H1 (cell line): ENCODE measurements at places on chromosomes 2 and 18. TPM values are rescaled to one million over a fixed set of nuclear protein-coding genes. Genes with fewer than 3 reads are reported as not detected.

DNA sequence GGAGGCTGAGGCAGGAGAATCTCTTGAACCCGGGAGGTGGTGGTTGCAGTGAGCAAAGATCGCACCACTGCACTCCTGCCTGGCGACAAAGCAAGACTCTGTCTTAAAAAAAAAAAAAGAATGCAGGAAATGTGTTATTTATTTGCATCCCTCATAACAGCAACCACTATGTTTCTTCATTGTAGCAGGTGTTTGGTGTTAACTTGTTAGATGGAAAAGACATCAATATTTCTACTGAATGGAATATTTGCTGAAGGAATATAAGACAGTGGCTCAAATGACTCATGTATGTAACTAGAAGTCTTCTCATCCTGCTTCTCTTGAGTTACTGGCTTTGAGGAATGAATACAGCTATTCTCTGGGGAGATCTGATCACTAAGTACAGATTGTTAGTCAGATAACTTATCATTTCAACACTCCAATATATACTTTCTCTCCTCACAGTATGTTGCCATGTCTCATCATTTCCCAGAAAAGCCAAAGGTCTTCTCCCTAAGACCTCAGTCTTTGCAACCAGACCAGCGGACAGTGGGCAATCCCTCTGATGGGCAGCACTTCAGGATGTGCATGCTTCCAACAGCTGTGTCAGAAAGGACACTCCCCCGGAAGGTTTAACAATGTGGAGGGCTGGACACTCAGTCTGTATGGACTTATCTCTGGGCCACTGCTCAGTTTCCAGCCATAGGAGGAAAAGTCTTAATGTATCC is 104.4 kb upstream of the STK17B start:
- DNase-seq: no peak

DNA sequence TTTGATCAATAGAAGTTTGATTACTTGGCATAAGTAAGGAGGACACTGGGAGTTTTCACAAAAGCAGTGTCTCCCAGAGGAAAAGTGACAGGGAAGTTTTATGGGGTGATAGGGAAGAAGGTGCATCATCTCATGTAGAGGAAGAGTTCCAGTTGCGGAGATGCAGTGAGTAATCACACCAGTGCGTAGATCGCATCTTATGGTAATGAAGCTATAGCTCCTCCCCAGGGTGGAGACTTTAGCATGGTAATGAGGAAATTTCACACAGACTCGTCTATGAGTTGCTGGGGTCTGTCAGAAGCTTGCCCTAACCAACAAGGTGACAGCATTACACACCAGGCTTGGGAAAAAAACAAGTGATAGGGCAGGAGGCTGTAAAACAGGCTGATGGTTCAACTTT is 49.0 kb downstream of the KYNU start:
- no peak for DNase-seq

DNA sequence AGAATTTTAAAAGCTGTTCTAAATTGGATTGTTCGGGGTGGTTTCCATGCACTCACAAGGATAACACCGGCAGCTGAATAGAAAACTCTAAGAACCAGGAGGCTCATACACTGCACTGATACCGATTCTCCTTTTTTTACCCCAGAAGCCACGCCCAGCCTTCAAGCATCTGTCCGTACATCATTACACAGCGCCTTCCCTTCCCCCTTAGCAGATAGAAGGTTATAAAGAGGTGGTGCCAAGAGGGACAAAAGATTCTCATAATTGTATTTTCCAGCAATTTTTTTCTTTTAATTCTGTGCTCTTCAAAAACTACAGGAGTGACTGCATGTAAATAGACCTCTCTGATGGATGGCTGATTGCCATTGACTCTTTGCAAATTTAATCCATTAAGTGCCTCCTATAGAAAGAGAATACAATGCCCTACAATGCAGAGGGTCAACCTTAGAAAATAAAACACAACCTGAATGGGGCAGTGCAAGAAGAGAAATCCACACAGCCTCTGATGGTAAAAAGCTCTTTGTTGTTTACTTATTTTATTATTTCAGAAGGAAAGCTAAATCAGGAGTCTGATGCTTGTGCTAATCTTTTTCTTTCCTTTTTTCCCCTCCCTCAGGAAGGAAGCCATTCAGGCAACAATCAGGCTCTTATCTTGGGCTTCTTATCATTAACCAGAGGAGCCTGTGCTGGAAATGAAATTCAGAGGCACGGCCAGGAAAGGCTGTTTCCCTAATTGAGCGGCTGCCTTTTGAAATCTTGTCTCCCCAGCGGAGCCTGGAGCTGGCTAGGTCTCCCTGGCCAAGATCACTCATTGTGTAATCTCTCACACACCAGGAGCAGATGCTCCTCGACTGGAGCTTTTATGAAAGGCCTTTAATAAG is 198.9 kb upstream of the NABP1 start:
- no peak for DNase-seq

GRCh38 chr2:83951378-83951947 is 507.6 kb downstream of the SUCLG1 start:
- DNase-seq: no peak

- DNase-seq: no peak
Measured at GRCh38 chr2:217218269-217219163, 358.7 kb upstream of the TNP1 start.

GRCh38 chr2:118929059-118929458 is 12.9 kb upstream of the MARCO start:
- no peak for DNase-seq

The C2orf80 gene
- total RNA-seq: 1.1 and 1.3 TPM in 2 replicates

The SERPINB4 gene
- total RNA-seq: 0.32 and 0.96 TPM in 2 replicates

The IL37 gene
- total RNA-seq: not detected in 2 replicates

The SCYGR6 gene
- total RNA-seq: not detected in 2 replicates

The HSBP1L1 gene
- total RNA-seq: 0.69 and 1.0 TPM in 2 replicates

The RASGRP3 gene
- total RNA-seq: not detected in 2 replicates

The NEU4 gene
- 0.50 and 0.82 TPM in 2 replicates for total RNA-seq
